ENCODE measurements at places on chromosomes 12 and 14.

GRCh38 chr12:13167226-13167625 is 29.3 kb upstream of the EMP1 start:
- no peak for DNase-seq

DNA sequence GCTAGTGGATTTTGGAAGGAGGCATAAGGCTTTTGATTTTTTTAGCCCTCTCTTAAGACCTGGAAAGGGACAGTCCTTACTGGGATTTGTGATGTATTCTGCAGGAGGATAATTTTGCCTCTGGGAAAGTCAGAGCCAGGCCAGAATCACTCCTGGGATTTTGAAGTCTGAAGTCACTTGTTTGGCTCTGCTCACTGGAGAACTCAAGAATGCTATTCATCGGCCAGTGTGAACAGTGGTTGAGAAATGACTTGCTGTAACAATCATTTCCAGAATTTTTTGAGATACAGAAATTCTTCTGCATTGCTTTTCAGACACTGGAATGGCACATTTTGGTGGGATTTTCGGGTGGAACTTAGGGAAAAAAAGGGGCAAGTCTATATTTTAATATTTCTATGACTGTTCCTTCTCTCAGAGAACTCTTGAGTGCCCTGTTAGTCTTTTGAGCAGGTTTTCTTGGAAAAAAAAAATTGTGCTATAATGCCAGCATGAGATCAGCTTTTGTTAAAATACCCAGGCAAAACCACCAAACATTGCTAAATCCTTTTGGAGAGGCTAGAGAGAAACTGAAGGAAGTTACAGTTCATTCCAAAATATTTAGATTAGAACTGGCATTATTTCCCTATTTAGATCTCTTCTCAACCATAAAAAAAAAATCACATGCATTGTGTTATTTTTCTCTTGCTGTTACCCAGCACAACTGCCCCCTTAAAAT is 26.1 kb upstream of the BHLHE41 start:
- no peak for DNase-seq

DNA sequence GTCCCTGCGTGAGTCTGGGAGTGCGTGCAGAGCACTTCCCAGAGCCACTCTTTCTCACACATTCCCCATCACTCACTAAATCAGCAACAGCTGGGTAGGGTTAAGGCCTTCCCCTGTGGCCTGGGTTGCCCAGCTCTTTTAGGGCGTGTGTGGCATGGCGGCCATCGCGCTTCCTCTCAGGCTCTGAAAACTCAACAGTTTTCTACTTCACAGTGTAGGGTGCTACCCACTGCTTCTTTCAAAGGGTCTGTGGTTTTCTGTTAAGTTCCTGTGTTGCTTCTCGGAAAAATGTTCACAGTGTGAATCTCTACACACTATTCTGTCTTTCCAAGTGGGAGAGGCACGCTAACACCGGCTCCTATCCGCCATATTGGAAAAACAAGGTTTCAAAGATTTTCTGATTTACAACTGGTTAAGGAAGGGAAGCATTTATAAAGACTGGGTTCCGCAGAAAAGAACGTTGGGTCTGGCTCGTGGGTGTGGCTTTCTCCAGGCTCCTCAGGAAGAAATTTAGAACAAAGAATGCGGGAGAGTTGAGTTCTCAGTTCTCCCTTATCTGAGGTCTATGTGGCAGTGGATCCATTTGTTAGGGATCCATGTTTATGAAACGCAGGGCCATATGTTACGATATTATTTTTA is 34.9 kb upstream of the AEBP2 start:
- DNase-seq, result no peak

DNA sequence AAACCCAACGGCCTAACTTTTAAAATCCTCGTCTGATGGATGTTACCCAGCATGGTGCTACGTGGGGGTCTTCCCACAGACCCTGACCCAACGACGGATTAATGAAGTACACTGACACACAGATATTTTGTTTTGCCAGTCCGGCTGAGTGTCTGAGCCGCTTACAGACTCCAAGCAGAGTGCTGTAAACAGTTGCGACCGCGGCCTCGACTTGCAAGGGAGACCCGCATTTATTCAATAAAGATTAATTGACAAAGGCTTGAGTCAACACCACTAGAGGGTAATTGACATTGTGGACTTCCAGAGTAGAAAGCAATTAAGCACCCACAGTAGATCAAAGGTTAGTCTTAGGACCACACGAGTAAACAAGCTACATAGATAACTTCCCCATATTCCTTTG is 1042.4 kb downstream of the AACS start:
- no peak for DNase-seq

DNA sequence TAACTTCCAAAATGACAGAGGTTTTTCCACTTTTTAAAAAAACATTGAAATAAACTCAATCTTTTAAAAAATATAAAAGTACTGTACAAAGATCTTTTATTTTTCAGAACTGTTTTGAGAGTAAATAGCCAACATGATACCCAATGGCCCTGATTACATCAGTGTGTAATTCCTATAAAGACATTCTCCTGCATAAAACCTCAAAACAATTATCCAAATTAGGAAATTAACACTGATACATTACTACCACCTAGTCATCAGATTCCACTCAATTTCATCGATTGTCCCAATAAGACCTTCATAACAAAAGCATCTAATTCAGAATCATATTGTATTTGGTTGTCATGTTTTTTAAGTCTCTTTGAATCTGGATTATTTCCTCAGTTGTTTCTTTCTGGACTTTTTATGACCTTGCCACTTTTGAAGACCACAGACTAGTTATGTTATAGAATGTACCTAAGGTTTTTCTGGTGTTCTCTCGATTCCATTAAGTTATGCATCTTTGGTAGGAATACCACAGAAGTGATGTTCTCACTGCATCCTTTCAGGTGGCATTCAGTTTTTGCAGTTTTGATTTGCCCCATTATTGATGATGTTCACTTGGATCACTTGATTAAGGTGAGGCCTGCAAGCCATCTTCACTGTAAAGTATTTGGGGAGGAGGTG is 4.0 kb upstream of the YEATS4 start:
- no peak for DNase-seq

DNA sequence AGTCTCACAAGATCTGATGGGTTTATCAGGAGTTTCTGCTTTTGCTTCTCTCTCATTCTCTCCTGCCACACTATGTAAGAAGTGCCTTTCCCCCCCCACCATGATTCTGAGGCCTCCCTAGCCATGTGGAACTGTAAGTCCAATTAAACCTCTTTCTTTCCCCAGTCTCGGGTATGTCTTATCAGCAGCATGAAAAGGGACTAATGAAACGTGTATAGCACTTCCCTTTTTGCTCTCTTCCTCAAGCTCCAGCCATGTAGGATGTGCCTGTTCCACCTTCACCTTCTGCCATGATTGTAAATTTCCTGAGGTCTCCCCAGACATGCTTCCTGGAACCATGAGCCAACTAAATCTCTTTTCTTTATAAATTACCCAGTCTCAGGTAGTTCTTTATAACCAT is 7.0 kb upstream of the CRACR2A start:
- no peak for DNase-seq

- no peak for DNase-seq
Observed at GRCh38 chr12:124538194-124539082, 29.0 kb downstream of the NCOR2 start.

DNA sequence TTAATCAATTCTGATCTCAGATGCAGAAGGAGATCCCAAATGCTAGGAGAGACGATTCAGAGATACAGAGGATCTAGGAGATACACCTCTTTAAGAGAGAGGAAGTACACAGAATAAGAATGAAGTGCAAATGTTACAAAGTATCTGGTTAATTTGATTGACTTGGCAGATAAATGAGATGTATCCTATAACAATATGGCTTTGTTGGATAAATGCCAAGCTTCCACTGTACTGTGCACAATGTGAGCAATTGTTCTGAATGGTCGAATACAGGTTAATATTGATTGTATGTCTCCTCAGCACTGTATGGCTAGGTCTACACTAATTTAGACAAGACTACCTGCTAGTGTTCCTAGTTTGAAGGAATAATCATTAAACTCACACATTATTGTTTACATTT is 119.6 kb upstream of the PTPRB start:
- DNase-seq, result no peak

DNA sequence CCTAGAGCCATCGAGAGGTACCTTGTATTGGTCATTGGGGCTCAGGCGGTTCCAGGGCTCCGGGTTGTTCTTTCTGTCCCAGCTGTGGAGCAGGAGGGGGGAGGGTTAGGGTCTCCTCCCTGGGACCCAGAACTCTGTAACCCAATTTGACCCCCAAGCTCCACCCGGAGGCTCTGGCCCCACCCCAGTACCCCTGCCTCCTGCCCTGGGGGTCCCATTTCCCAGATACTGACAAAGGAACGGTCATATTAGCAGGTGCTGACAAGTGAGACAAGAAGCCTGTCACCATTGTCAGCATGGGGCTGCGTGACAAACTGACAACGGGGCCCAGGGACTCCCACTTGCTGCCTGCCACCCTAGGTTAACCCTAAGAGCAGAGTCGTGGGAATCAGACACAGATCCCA is 6.2 kb downstream of the SHMT2 start:
- DNase-seq, result no peak

GRCh38 chr12:98830657-98831056 is 185.6 kb downstream of the APAF1 start:
- no peak for DNase-seq

Data from left ventricle myocardium inferior (tissue), 1 donor.